ENCODE measurements at places on chromosomes 1 and 21.

DNA sequence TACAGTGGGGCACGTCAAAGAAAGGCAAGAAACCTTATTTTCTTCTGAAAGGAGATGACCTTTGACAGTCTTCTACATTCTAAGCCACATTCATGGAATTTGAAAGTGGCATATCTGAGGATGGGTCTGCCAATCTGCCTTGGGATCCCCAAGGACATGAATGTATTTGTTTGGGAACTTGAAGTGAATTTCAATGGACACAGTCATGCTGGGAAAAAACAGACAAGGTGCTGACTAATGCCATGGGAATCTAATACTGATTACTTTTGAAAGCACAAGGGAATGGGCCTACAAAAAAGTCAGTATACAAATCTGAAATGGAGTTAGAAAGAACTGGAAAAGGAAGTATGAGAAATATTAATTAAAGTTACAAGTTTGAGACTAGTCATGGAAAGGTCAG is 128.8 kb downstream of the KCNJ6 start:
- no peak for DNase-seq

- no peak for DNase-seq
Measured at GRCh38 chr1:235552146-235552716, 48.0 kb upstream of the B3GALNT2 start.

GRCh38 chr1:201468501-201468843 is 516 bp downstream of the PHLDA3 start:
- DNase-seq: peak; percentile 22

- DNase-seq: no peak
Measured at GRCh38 chr1:113881661-113882060, 5.7 kb downstream of the BCL2L15 start.

- no peak for DNase-seq
Measured at GRCh38 chr1:81578867-81579266, 221.9 kb upstream of the ADGRL2 start.

- no peak for DNase-seq
Measured at GRCh38 chr1:924656-925560, 1.2 kb downstream of the SAMD11 start.

- DNase-seq: no peak
Measured at GRCh38 chr21:41432562-41433460, 6.8 kb downstream of the MX1 start.

All from activated T-helper 2 cell treated with anti-CD3 and anti-CD28 coated beads, Interferon-gamma antibody, Interleukin-2, Interleukin-4, amounts not matched to agents 10 μg/mL and 5 μg/mL and 100 μg/mL, durations not matched to agents 14 hours and 24 hours and 36 hours (primary cell).